ENCODE measurements at places on chromosomes 2 and 18.

GRCh38 chr2:224596289-224596688 is 11.1 kb upstream of the CUL3 start:
- no peak overlapping the region for H3K4me3 ChIP-seq
- H3K27ac ChIP-seq: no peak overlapping the region
- H3K4me1 ChIP-seq: no peaks in the 10 kb centered on the region
- no peak for DNase-seq

- DNase-seq: peak; percentile 44
- H3K36me3 ChIP-seq: no peaks in the 10 kb centered on the region
- peak overlapping the region; percentile 72 for H3K4me3 ChIP-seq
- peak overlapping the region; percentile 87 for H3K27ac ChIP-seq
- H3K27me3 ChIP-seq: peaks cover 3% of the 10 kb centered on the region
These were observed 405.8 kb downstream of the EPHA4 start for GRCh38 chr2:221166292-221166691.

- no peaks in the 10 kb centered on the region for H3K36me3 ChIP-seq
- peaks cover 1% of the 10 kb centered on the region for H3K27me3 ChIP-seq
- H3K27ac ChIP-seq: no peak overlapping the region
These were observed 32.1 kb upstream of the DYNAP start for GRCh38 chr18:54558609-54559585.

DNA sequence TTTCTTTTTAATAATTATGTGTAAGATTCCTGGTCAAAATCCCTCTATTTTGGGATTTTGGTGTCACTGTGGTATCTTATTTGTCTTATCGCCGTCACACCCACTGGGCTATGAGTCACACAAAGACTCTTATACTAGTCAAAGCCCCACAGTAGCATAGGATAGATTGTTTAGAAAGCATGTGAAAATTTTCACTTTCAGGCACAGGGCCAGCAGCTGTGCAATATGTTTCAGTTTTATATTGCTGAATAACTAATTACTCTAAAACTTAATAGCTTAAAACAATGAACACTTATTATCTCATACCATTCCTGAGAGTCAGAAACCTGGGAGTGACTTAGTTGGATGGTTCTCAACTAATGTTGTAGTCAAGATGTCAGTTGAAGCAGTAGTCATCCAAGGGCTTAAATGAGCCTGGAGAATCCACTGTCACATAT is 24.0 kb downstream of the CFAP210 start:
- no peaks in the 10 kb centered on the region for H3K36me3 ChIP-seq
- H3K4me1 ChIP-seq: no peaks in the 10 kb centered on the region
- no peak for DNase-seq
- H3K27ac ChIP-seq: no peak overlapping the region
- no peaks in the 10 kb centered on the region for H3K27me3 ChIP-seq
- H3K4me3 ChIP-seq: no peak overlapping the region

DNA sequence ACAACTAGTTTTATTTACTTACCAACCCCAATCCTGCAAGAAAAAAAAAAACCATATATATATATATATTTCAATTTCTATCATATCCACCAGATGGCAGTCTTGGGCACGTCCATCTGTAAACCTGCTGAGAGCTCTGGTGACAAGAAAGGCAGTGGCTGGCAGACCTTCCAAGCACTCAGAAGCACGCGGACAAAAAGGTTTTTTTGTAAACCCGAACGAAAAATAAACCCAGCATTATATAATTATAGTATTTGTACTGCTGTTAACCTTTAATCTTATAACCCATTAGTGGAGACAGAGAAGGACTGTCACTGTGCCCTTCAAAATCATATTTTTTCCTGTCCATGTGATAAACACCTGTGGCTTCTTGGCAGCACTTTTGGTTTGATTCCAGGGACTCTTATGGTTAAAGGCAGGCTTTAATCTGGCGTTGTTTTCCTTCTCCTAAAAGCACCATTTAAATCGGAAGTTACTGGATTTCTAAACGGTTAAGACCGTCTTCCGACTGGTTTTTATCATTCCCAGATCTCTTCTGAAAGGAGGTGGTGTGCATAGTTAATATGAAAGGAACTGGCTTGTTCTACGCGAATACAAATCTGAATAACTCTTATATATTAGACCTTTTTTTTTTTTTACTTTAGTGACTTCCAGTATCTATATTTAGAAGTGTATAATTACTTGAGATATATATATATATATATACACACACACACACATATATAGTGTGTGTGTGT is 31.0 kb upstream of the SLC3A1 start:
- no peaks in the 10 kb centered on the region for H3K36me3 ChIP-seq
- no peaks in the 10 kb centered on the region for H3K27me3 ChIP-seq
- H3K27ac ChIP-seq: no peak overlapping the region
- no peak overlapping the region for H3K4me3 ChIP-seq
- peak; percentile 34 for DNase-seq
- H3K4me1 ChIP-seq: no peaks in the 10 kb centered on the region
